CD4-positive, alpha-beta T cell treated with Interleukin-4 for 1 hour (primary cell): ENCODE measurements at places on chromosomes 3 and 15.

- no peak for DNase-seq
These were observed 39.7 kb downstream of the ESYT3 start for GRCh38 chr3:138474163-138474562.

DNA sequence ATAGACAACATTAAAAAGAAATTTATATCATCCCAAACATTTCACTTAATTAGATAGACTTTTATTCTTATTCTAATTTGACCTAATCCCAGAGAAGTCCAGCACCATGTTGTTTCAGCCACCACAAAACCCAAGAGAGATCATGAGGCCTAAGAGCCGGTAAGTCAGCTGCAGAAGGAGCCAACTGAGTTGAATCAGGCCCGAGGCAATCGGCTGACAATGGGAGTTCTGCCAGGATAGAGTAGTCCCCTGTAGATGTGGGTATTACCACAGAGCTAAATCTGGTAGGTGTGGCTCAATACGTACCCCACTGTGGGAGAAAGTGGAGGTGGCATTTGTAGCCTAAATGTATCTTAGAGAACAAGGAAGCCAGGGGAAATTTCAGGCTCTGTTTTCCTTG lies 49.7 kb upstream of the UMPS start:
- DNase-seq, result no peak

DNA sequence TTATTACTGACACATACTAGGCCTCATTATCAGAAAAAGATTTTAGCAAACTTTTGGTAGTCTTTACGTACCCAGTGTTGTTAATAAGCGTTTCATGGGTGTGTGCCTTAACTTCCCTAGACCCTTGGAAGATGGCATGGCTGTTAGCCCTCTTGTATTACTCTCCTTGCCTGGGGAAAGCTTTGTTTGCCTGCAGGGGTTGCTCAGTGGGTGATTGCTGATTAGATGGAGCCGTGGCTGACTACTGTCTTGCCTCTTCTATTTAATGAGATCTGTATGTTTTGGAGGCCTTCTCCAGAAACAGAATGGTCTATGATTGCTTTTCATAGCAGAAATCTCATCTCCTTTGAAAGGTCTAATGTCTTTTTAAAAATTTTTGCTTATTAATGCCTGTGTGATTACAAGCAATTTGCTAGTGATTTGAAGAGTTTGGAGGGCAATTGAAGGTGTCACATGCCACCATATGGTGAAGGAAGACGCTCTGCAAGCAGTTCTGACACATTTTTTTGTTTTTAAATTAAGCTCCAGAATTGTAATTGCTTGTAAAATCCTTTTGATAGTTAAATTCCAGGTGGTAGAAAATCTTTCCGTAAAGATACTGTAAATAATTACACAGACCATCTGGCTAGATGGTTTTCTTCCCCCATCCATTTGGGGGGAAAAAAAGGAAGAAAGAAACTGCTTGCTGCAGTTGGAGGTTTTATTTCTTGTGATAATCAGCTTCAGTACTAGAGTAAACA lies 11.4 kb upstream of the C3orf20 start:
- DNase-seq, result no peak

GRCh38 chr15:99473981-99474906 lies 91.5 kb upstream of the MEF2A start:
- no peak for DNase-seq

DNA sequence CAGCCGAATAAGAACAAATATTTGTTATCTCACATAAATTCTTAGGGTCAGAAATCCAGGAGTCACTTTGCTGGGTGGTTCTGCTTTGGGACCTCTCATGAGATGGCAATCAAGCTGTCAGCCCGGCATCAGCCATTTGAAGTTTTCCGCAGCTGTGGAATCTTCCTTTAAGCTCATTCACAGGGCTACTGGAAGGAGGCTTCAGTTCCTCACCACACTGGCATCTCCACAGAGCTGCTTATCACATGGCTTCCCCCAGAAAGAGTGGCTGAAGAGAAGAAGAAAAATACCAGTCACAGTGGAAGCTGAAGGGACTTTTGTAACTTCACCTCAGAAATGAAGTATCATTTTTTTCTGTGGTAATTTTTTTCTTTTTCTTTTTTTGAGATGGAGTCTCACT lies 267.7 kb downstream of the CHL1 start:
- no peak for DNase-seq

DNA sequence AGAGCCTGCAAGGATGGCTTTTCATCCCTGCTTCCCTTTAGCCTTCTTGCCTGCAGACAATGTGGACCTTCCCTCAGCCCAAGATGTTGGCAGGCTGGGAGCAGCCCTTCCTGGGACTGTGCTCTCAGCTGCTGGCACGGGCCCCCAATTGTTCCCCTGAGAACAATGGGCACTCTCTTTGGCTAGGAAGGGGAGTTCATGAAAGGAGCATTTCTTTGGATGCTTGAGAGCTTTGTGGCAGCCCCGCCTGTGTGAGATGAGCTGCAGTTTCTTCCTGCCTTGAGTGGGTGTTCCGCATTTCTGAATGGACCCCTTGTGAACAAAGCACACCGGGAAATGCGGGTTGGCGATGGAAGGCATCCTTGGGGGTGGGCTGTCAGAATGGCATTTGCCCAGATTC lies 35.0 kb upstream of the BSN start:
- DNase-seq, result no peak

DNA sequence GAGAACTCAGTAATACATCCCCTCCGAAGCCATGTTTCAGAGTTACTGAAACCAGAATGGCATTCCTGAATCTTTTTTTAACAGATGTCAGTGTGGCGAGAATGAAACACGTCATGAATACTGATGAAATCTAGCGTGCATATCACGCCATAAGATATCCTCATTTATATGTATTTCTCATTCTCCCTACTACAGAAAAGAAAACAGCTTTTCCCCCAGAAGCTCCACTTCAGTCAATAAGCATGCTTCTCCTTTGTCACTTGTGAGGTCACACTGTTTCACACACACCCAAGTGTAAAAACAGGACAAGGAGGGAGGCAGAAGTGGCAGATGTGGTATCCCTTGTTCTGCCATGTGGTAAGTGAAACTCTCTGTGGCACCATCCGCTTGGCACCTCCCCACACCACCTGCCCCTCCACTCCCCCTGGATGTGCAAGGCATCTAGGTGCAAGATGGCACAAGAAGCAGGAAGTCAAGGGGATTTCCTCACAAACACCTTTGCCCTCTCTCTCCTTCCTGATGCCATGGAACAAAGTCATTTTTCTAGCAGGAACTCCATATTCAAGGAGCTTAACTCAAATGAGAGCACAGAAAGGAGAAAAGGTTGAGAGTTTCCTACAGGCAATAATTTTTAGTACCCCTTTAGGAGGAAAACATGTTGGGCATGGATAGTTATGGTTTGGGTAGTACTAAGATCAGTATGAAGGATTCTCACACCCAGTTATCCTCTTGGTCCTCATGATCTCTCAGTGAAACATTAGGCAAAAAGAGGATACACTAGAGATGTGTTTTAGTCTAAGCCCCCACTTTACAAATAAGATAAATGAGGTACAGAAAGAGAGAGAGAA lies 47.5 kb upstream of the FRMD4B start:
- no peak for DNase-seq

DNA sequence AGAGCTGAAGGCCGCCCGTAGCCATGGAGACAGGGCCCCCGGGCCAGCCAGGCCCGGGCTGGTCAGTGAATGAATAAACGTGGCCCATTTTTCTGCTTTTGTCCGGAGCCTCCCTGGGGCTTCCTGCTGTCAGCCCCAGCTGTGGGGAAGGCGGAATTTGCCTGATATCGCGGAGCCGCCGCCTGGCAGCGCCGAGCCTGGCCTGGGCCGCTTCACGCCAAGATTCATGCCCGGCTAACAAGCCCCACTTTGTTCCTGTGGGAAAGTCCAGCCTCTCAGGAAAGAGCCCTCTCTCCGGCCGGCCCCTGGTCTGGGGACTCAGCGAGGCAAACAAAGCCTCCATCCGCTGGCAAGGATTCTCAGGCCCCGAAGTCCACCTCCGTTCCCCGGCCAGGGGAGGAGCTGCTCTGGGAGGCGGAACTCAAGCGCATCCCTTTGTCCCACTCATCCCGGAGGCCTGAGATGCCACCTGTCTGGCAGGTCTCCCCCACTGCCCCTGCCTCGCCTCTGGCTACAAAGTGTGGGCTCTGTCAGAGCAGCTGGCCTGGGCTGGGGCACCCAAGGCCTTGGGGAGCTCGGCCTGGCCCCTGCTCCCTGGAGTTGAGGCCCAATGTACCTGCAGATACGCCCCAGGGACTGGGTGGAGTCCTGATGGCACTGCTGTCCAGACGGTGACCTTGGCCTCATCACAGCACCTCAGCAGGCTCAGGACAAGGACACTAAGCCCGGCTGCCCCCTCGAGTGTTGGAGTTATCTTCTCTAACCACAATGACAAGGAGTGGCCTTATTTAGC lies 51.6 kb upstream of the SLC6A11 start:
- no peak for DNase-seq

DNA sequence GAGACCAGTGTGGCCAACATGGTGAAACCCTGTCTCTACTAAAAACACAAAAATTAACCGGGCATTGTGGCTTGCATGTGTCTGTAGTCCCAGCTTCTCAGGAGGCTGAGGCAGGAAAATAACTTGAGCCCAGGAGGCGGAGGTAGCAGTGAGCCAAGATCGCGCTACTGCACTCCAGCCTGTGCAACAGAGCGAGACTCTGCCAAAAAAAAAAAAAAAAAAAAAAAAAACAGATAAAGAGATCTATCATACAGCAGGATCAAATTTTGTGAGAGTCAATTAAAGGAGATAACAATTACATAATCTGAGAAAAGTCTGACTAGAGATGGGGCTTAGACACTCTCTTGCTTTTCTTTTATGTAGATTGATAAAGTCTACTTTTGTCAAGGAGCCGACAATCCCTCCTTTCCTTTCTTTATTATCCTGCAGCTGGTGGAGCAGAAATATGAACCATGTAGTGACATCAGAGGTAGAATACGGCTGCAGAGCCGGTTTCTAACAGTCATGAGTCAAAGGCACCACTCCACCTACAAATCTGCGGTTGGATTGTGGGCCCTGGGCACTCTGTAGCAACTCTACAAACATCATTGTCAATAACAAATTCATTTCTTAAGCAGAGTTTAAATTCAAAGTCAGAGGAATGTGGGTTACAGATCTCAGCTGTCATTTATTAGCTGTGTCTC lies 9.0 kb downstream of the C2CD4A start:
- DNase-seq, result no peak

DNA sequence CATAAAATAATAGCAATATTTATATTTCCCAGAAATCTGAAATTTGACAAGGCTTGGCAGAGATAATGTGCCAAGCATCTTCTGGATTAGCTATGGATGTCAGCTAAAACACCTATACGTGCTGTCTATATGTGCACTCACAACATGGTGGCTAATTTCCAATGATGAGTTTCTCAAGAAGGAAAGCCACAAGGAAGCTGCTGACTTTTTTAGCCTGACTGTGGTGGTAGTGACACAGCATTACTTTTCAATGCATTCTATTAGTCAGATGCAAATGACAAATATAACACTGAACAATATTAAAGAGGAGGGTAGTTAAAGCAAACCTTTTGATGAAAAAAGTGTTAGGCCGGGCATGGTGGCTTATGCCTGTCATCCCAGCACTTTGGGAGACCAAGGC lies 101.7 kb upstream of the CCDC54 start:
- no peak for DNase-seq

DNA sequence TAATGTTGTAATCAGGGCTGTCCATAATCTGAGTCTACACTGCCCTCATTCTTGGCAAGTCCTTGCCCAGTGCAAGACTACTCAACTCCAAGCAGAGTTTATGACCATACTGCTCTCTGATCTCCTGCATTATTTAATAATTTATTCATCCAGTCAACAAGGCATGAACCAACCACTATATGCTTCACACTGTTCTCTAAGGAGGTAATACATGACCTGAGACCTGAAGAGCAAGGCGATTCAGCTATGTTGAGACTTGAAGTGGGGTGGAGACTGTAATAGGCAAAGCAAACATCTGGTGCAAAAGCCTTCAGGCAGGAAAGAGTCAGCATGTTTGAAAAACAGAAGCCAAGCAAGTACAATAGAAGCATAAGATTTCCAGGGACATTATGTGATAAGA lies 1362.8 kb downstream of the ROBO2 start:
- no peak for DNase-seq

DNA sequence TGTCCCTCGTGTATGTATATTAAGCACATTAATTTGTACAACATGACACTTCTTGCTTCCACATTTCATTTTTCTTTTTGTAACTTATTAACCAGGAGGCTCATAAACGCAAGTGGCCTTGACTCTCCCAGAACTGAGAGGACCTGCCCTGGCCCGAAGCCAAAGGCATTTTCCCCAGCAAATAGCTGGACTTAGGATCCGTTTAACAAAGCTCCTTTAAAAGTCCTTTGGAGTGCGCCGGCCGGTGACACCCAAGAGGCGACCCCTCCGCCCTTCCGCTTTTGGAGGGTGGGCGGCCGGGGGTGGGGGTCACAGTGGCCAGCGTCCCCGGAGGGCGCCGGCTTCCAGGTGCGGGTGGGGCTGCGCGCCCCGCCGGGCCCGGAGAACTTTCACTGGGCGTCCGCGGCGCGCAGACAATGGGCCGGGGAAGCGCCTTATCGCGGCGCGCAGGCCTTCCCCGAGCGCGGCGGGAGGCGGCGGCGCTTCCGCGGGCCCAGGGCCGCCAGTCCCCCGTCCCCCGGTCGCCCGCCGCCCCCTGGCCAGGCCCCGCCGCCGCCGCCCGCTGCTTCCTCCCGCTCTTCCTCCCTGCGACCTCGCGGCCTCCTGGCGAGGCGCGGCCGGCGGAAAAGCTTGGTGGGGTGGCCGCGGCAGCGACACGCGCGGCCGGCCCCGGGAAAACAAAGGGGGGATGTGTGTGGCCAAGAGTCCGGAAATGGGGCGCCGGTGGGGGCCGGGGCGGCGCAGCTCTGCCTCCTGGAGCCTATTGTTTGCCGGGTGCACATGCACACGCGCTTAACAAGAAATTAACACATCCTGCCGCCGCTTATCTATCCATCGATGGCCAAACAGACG lies 613.4 kb downstream of the MCTP2 start:
- DNase-seq, result no peak

- DNase-seq, result no peak
These were observed 45.6 kb upstream of the NDUFB4 start for GRCh38 chr3:120550546-120550945.

DNA sequence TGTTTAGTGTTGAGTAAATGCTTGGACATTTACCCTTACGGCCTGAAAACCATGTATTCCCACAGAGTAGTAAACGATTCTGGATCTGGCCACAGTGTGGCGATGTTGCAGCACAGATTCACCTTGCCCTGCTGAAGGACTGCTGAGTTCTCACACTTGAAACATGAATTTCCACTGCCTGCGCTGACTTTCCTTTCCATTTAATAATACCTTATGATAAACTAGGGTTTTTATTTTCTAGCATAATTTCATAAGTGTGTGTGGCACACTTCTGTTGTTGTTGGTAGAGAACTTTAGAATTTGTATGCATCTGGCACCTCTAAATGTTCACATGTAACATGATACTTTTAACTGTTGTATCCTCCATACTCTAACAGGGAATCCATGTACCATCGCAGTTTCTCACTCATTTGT lies 53.9 kb downstream of the C3orf38 start:
- DNase-seq, result peak; percentile 32

DNA sequence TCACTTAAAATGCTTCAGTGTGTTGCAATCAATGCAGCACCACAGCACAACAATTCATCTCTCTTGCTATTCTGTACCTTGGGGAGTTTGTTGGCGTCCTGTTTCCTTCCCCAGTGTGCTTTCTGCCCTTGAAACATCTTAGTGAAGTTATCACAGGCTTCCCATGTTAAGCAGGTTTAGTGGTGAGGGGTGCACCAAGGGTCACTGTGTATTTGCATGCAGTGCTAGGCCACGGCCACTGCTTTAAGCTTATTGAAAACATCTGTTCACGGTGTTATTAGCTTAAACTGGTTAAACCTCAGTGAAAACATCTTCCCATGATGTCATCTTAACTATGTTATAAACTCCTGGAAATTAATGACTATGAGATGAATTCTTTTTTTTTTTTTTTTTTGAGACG lies 217.3 kb upstream of the GOLIM4 start:
- DNase-seq, result no peak
